ENCODE measurements at places on chromosomes 13 and 19. TPM values are rescaled to one million over a fixed set of nuclear protein-coding genes. Genes with fewer than 3 reads are reported as not detected.

The GDF15 gene
- 30.3 TPM for total RNA-seq

The KLF2 gene
- total RNA-seq: not detected

The KLK12 gene
- total RNA-seq: 0.23 TPM

The ZNF234 gene
- 2.0 TPM for total RNA-seq

The KASH5 gene
- total RNA-seq: not detected

The NCR1 gene
- total RNA-seq: not detected

The HCN2 gene
- total RNA-seq: 0.08 TPM

The PRTN3 gene
- not detected for total RNA-seq

The SPACA4 gene
- total RNA-seq: not detected

The ZNF320 gene
- total RNA-seq: 5.5 TPM

The APOC1 gene
- total RNA-seq: 3.8 TPM

The PCSK4 gene
- 1.1 TPM for total RNA-seq

The CD33 gene
- not detected for total RNA-seq

The TEX101 gene
- total RNA-seq: not detected

The CYP2A6 gene
- not detected for total RNA-seq

The LILRA1 gene
- total RNA-seq: not detected

The SUGT1 gene
- 43.1 TPM for total RNA-seq

The PNMA8B gene
- total RNA-seq: 0.04 TPM

The CD22 gene
- total RNA-seq: not detected

The ZNF224 gene
- total RNA-seq: 11.9 TPM

The FUT1 gene
- total RNA-seq: 7.3 TPM

The ZNF565 gene
- total RNA-seq: 1.3 TPM

The UNC13A gene
- total RNA-seq: 0.55 TPM

The KIR2DL4 gene
- not detected for total RNA-seq

The GFY gene
- total RNA-seq: not detected

The ZNF577 gene
- 1.6 TPM for total RNA-seq
